ENCODE measurements at places on chromosomes 7 and 10. TPM values are rescaled to one million over a fixed set of nuclear protein-coding genes. Genes with fewer than 3 reads are reported as not detected.

ARHGEF35 gene
- total RNA-seq: 2.8 TPM

ENTPD1 gene
- total RNA-seq: 4.6 TPM

LLCFC1 gene
- total RNA-seq: not detected

GNG11 gene
- not detected for total RNA-seq

HOXA7 gene
- total RNA-seq: not detected

OPN1SW gene
- total RNA-seq: not detected

GRCh38 chr10:5685764-5686240 lies 1.2 kb downstream of the TASOR2 start:
- H3K27ac ChIP-seq: peak overlapping the region; percentile 91
- no peak for DNase-seq
- H3K36me3 ChIP-seq: peaks cover 14% of the 10 kb centered on the region
- peak overlapping the region; percentile 87 for H3K4me3 ChIP-seq
- peaks cover 53% of the 10 kb centered on the region for H3K4me1 ChIP-seq

DNA sequence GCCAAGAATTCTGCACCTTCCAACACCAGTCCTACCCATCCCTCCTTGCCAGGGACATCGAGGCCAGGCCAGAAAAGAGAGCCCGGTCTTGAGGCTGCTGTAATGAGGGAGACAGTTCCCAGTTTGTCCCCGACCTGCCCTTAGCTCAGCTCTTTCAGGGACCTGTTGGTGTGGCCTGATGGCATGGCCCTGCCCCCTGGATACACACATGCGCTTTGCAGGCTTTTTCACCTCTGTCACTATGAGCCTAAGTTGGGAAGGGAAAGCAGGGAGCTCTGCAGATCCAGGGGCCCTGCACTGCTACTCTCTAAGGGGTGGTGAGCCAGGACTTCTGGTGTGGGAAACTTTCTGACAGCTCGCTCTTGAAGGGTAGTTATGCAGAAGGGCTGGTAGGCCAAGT lies 2.1 kb downstream of the SCD start:
- peak overlapping the region; percentile 99 for H3K4me3 ChIP-seq
- H3K36me3 ChIP-seq: peaks cover 71% of the 10 kb centered on the region
- DNase-seq: no peak
- H3K4me1 ChIP-seq: peaks cover 59% of the 10 kb centered on the region

- peaks cover 6% of the 10 kb centered on the region for H3K4me1 ChIP-seq
- peak; percentile 24 for DNase-seq
- H3K4me3 ChIP-seq: no peak overlapping the region
Observed at GRCh38 chr7:20778063-20778721, 8.5 kb downstream of the SP8 start.

GRCh38 chr7:42272793-42273665 lies 36.0 kb upstream of the GLI3 start:
- no peaks in the 10 kb centered on the region for H3K4me1 ChIP-seq
- no peak overlapping the region for H3K27ac ChIP-seq
- peak; percentile 2 for DNase-seq
- no peak overlapping the region for H3K4me3 ChIP-seq

DNA sequence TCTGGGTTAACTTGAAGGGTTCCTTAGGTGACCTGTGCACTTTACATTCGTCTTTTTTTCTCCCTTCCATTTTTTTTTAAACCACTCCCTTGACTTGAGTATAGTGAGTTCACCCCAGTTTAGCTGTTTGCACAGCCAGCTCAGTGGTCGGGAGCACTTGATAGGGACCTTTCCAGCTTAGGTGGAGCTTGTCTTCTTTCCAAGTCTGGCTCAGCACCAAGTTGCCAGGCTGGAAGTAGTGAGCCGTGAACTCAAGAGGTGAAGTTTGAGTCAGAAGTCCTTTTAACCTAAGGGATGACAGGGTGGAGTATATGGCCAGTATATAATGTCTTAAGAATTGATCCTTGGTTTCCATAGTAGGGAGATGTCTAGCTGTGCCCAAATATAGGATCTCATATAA lies 7.2 kb downstream of the DNAH11 start:
- H3K4me3 ChIP-seq: no peak overlapping the region
- H3K36me3 ChIP-seq: no peaks in the 10 kb centered on the region
- DNase-seq: no peak
- H3K27ac ChIP-seq: no peak overlapping the region
- H3K27me3 ChIP-seq: peaks cover 18% of the 10 kb centered on the region
- H3K4me1 ChIP-seq: no peaks in the 10 kb centered on the region

DNA sequence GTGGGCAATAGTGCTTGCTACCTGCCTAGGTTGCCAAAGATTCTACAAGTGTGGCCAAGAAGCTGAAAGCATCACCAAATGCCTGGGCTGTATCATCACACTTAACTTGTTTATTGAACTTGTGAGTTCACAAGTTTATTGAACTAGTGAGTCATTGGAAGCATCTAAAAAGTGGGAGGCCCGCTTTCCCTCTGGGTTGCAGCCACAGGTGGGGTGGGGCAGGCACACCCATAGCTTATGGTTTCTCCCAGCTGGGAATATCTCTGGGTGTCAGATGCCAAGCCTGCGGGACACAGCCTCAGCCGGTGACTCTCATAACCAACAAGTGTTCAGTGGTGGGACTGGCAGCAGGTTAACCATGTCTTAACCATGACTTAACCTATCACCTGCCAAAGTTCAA lies 145.9 kb upstream of the FAM13C start:
- DNase-seq: no peak
- H3K4me1 ChIP-seq: no peaks in the 10 kb centered on the region
- no peak overlapping the region for H3K27ac ChIP-seq
- no peaks in the 10 kb centered on the region for H3K27me3 ChIP-seq
- H3K4me3 ChIP-seq: no peak overlapping the region

DNA sequence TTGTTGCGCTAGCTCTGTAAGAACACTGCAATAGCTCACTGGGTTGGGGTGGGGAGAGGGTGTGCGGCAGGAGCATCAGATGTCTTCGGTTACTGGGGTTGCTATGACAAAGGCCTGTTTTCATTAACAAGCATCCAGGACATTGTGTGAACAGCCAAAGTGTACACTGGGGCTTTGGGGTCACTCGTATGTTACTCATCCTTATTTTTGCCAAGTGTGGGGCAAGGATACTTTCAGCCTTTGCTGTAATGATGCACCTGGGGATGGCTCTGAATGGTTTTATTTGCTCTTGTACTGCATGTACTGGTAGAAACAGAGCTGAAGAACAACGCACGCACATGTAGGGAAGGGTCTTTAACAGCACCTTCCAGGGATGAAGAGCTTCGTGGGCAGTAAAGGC lies 73.0 kb upstream of the AFAP1L2 start:
- H3K27me3 ChIP-seq: no peaks in the 10 kb centered on the region
- no peak for DNase-seq
- H3K4me1 ChIP-seq: peaks cover 68% of the 10 kb centered on the region
- peaks cover 25% of the 10 kb centered on the region for H3K36me3 ChIP-seq
- H3K27ac ChIP-seq: peak overlapping the region; percentile 47
- H3K4me3 ChIP-seq: no peak overlapping the region

GRCh38 chr10:116164291-116164690 lies 108.7 kb downstream of the GFRA1 start:
- DNase-seq: no peak
- no peaks in the 10 kb centered on the region for H3K27me3 ChIP-seq
- no peaks in the 10 kb centered on the region for H3K36me3 ChIP-seq
- no peaks in the 10 kb centered on the region for H3K4me1 ChIP-seq
- H3K27ac ChIP-seq: no peak overlapping the region

DNA sequence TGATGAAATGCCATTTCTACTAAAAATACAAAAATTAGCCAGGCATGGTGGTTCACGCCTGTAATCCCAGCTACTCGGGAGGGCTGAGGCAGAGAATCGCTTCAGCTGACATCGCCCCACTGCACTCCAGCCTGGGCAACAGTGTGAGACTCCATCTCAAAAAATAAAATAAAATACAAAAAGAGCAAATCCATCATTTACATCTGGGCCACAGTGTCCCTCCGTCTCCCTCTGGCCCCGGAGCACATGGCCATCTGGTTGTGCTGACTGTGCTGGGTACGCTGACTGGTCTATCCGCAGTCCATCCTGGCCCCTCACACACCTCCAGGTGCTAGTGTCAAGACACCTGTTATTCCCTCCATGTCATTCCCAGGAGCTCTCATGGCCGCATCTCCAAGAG lies 42.1 kb downstream of the KCNH2 start:
- H3K36me3 ChIP-seq: no peaks in the 10 kb centered on the region
- DNase-seq: no peak
- no peak overlapping the region for H3K4me3 ChIP-seq

GRCh38 chr10:101845893-101846292 lies 2.3 kb upstream of the KCNIP2 start:
- H3K36me3 ChIP-seq: peaks cover 2% of the 10 kb centered on the region
- H3K4me3 ChIP-seq: no peak overlapping the region
- DNase-seq: no peak
- H3K27ac ChIP-seq: no peak overlapping the region

GRCh38 chr10:1685699-1686490 lies 51.4 kb downstream of the ADARB2 start:
- DNase-seq: no peak
- peaks cover 3% of the 10 kb centered on the region for H3K27me3 ChIP-seq
- no peaks in the 10 kb centered on the region for H3K4me1 ChIP-seq
- no peak overlapping the region for H3K27ac ChIP-seq
- no peaks in the 10 kb centered on the region for H3K36me3 ChIP-seq

DNA sequence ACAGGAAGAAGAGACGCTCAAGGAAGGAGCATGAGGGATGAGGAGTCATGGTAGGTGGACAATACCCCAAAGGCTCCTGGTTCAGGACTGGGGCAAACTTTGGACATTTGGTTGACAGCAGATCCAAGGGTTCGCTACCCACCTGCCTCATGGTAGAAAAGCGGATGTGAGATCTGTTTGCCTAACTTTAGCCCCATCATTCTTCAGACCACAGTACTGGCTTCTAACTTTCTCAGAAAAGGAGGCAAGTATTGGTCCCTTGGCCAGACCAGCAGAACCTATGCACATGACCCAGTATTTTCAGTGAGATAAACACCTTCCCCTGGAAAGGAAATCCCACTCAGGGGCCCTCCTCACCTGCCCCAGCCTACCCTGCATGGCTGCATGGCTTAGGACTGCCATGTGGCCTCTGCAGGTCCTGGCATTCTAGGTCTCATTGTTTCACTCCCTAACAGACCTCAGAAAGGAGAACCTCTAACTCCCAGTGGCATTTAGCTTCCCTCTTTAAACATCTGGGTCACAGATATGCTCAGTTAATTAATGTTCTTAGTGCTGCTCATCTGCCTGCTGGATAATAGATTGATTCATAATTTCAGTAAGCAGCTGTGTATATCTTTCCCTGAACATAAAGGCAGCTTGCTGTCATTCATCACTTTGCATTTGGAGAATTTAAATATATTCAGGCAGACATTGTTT lies 574.1 kb downstream of the GALNT17 start:
- H3K4me1 ChIP-seq: no peaks in the 10 kb centered on the region
- no peaks in the 10 kb centered on the region for H3K36me3 ChIP-seq
- H3K27me3 ChIP-seq: peaks cover 1% of the 10 kb centered on the region
- H3K4me3 ChIP-seq: no peak overlapping the region

DNA sequence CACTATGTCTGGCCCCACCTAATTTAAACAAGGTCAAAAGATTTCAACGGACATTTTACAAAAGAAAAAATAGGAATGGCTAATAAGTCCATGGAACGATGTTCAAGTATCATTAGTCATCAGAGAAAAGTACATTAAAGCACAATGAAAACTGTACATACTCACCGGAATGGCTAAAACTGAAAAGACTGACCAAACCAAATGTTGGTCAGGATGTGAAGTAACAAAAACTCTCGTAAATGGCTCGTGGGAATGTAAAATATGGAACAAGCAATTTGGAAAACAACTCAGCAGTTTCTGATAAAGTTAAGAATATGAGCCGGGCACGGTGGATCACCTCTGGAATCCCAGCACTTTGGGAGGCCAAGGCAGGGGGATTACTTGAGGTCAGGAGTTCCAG lies 65.7 kb upstream of the PARD3 start:
- H3K4me1 ChIP-seq: no peaks in the 10 kb centered on the region
- no peaks in the 10 kb centered on the region for H3K27me3 ChIP-seq
- H3K4me3 ChIP-seq: no peak overlapping the region
- H3K27ac ChIP-seq: no peak overlapping the region

GRCh38 chr7:12257582-12257981 lies 46.5 kb downstream of the TMEM106B start:
- H3K27me3 ChIP-seq: no peaks in the 10 kb centered on the region
- no peak overlapping the region for H3K27ac ChIP-seq
- peaks cover 11% of the 10 kb centered on the region for H3K4me1 ChIP-seq
- H3K4me3 ChIP-seq: no peak overlapping the region
- DNase-seq: peak; percentile 38

DNA sequence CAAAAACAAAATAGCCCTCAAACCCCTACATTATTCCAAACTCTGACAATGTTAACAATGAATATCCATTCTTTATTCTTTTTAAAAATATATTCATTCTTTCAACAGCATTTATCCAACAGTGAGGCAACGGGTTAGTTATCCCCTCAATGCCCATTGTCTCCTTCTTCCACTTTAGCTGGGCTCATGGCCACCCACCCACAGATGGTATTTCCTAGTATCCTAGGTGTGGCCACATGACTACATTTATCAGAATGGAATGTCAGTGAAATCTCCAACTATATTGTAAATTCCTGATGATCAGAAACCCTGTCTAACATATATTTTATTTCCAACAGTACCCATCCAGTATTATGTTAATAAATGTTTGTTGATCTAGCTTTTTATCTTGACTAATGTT lies 13.6 kb downstream of the HOXA1 start:
- no peak overlapping the region for H3K4me3 ChIP-seq
- H3K36me3 ChIP-seq: no peaks in the 10 kb centered on the region
- no peaks in the 10 kb centered on the region for H3K4me1 ChIP-seq
- no peak for DNase-seq

GRCh38 chr10:81981724-81982123 lies 106.7 kb downstream of the NRG3 start:
- no peak overlapping the region for H3K27ac ChIP-seq
- no peaks in the 10 kb centered on the region for H3K4me1 ChIP-seq
- H3K27me3 ChIP-seq: no peaks in the 10 kb centered on the region
- no peak for DNase-seq
- H3K4me3 ChIP-seq: no peak overlapping the region
- H3K36me3 ChIP-seq: no peaks in the 10 kb centered on the region

DNA sequence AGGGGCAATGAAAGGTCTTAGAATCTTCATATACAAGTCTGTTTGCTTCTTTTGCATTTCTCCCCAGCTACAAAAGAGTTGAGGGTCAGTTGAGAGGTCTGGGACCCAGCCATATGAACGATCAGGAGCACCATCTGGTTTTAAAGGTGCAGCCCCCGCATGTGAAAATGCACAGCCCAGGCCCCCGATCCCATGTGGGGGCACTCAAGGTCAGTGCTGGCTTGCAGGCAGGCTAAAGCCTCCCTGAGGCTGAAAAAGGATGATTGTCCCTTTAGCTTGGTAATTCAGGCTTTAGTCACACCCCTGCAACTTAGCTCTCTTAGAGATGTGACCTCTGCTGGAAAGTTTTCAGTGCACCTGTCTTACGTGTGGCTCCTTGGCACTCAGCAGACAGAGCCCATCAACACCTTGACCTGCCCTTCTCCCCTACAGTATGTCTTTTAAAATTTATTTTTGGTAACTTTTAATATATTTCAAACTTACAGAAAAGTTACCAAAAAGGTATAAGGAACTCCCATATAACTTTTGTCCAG lies 80.1 kb upstream of the PDCD4 start:
- no peak overlapping the region for H3K4me3 ChIP-seq
- no peaks in the 10 kb centered on the region for H3K36me3 ChIP-seq
- peaks cover 8% of the 10 kb centered on the region for H3K4me1 ChIP-seq
- DNase-seq: no peak
- no peaks in the 10 kb centered on the region for H3K27me3 ChIP-seq

GRCh38 chr10:52135101-52135500 lies 179.0 kb upstream of the DKK1 start:
- no peak overlapping the region for H3K4me3 ChIP-seq
- H3K4me1 ChIP-seq: no peaks in the 10 kb centered on the region
- no peak overlapping the region for H3K27ac ChIP-seq
- H3K27me3 ChIP-seq: no peaks in the 10 kb centered on the region
- no peak for DNase-seq
- no peaks in the 10 kb centered on the region for H3K36me3 ChIP-seq

Data from activated CD8-positive, alpha-beta T cell treated with anti-CD3 and anti-CD28 coated beads for 36 hours (primary cell).